NCI-H1694 treated with DMSO at 0.1 percent for 48 hours (cell line): ENCODE measurements at places on chromosomes 6 and 20.

GRCh38 chr6:107634324-107635056, 144.6 kb downstream of the SOBP start:
- DNase-seq: no peak

DNA sequence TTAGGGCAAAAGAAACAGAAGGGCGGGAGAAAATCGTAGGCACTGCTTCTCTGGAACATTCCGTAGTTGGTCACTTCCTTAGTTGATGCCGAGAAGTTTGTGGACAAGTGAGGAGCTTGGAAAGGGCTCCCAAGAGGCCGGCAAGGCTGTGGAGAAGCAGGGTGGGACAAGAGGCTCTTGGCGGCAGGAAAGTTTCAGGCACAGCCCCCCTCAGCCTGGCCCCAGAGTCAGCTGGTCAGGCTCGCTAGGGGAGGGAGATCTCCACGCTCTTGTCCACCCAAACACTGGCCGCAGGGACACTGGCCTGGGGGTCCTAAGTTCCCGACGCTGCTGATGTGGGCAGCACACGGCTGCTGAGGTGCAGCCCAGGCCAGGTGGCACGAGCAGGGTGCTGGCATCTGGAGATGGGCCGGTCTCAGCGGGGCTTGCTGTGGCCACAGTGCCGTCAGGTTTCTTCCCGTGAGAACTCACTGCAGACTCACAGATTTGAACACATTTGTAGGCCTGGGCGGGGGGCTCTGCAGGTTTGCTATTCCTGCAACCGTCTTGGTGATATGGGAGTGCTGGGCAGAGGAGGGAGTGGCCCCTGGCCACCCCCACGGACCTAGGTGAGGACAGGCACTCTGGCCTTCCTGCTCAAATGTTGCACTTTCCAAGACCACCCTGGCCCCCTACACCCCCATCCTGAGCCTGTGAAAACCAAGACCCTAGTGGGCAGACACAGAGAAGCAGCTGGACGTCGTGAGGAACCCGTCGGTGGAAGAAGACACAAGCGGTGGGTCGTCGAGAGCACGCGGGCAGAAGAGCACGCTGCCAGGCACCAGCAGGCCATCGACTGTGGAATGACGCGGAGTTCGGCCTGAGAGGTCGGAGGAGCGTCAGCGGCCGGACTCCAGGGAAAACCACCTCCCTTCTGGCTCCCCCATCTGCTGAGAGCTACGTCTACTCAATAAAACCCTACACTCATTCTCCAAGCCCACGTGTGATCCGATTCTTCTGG, 160.1 kb downstream of the ERMARD start:
- no peak for DNase-seq

GRCh38 chr6:152034631-152035030, 227.1 kb downstream of the ESR1 start:
- DNase-seq: no peak

DNA sequence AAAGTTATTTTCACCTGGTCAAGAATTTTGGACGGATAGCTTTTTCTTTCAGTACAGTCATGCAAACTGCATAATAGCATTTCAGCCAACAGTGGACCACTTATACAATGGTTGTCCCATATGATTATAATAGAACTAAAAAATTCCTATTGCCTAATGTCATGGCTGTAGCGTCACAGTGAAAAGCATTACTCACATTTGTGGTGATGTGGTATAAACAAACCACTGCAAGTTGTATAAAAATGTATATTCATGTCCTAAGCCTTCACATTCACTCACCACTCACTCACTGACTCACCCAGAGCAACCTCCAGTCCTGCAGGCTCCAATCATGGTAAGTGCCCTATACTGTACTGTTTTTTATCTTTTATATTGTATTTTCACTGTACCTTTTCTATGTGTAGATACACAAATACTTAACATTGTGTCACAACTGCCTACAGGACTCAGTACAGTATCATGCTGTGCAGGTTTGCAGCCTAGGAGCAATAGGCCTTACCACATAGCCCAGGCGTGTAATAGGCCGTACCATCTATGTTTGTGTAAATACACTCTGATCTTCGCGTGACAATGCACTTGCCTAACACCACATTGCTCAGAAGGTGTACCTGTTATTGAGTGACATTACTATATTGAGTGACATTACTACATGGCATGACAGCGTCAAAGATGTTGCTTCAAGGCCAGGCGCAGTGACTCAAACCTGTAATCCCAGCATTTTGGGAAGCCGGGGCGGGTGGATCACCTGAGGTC, 17.9 kb downstream of the ABHD12 start:
- DNase-seq: no peak

GRCh38 chr6:155313602-155314091, 637 bp downstream of the TFB1M start:
- no peak for DNase-seq

- DNase-seq: no peak
Observed at GRCh38 chr6:30763618-30764489, 19.5 kb upstream of the IER3 start.

GRCh38 chr6:28634411-28634760, 108.7 kb downstream of the GPX5 start:
- DNase-seq: no peak

- no peak for DNase-seq
Observed at GRCh38 chr20:37298190-37298939, 8.9 kb downstream of the MANBAL start.

GRCh38 chr20:29741594-29741893, 1515.9 kb upstream of the DEFB115 start:
- DNase-seq: no peak

- peak; percentile 43 for DNase-seq
Observed at GRCh38 chr6:118551063-118552053, 3.3 kb downstream of the PLN start.

DNA sequence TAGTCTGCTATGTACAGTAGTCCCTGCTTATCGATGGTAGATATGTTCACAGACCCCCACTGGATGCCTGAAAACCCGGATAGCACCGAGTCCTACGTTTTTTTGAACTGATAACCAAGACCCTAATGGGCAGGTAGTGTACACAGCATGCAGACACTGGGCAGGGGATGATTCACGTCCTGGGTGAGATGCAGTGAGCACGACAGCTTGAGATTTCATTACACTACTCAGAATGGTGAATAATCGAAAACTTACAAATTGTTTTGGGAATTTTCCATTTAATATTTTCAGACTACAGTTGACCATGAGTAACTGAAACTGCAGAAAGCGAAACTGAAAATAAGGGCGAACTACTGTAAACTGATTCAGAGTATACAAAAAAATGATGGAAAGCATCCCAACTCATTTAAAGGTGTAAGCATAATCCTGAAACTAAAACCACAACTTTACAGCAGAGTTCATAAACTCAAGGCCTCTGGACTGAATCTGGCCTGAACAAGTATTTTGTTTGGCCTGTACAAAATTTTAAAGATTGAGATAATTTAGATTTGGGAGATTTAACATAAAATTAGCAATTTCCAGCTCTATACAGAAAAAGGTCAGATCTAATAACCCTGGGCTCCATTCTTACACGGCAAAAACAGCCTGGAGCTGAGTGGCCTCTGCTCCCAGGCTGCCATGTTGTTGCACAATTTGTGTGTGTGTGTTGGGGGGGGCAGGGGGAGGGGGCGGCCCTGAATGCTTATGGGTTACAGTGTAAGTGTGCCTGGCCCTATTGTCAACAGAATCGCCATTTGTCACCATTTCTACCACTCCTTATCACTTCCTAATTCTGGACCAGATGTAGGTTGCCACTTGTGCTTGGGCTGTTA, 34.9 kb downstream of the RNF24 start:
- no peak for DNase-seq

- DNase-seq: no peak
Observed at GRCh38 chr6:39696986-39697788, 28.0 kb downstream of the KIF6 start.

DNA sequence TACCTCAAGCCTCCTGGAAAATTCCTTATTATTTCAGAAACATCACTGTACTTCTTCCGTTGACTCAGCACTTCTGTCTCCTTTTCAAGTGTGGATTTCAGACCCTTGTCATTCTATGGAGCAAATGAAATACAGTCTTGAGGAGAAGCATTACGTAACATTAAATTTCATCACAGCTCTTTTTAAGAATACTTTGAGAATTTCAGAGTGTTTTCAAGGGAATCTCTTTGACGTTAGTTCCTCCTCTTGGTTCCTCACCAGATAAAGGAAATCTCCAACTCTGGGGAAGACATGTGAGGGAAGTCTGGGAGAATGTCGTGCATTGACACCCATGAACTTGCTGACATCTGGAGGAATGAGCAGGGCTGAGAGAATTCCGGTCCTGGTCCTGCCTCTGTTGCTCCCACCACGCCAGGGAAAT, 32.3 kb downstream of the UST start:
- no peak for DNase-seq

DNA sequence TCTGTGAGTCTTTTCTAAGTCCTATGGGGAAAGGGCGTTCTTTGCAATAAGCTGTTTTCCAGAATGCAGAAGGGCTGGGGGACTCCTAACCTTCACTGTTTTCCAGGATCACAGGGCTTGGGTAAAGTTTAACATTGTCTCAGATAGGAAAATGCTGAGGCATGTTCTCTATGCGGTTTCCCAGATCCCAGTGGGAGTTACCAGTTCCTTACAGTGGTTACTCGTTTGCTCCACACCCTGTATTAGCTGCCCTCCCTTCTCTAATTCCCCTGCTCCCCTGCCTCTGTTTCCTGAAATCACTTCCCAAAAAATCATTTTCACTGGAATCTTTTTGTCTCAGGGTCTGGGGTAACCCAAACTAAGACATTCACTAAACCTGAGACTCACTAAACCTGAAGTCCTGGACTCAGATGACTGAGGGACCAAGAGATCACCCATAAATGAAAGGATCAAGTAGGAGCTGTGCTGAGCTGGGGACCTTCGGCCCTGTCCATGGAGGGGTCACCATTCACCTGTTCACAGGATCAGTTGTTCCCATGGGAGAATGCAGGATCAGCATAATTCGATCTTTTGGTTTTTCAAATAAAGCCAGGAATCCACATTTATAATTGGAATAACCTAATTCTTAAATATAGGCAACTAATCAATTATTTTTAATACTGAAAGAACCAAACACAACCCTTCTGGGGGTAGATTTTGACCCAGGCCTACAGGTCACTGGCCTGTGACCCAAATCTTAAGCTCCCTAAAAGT, 76.2 kb downstream of the ISM1 start:
- DNase-seq: no peak

DNA sequence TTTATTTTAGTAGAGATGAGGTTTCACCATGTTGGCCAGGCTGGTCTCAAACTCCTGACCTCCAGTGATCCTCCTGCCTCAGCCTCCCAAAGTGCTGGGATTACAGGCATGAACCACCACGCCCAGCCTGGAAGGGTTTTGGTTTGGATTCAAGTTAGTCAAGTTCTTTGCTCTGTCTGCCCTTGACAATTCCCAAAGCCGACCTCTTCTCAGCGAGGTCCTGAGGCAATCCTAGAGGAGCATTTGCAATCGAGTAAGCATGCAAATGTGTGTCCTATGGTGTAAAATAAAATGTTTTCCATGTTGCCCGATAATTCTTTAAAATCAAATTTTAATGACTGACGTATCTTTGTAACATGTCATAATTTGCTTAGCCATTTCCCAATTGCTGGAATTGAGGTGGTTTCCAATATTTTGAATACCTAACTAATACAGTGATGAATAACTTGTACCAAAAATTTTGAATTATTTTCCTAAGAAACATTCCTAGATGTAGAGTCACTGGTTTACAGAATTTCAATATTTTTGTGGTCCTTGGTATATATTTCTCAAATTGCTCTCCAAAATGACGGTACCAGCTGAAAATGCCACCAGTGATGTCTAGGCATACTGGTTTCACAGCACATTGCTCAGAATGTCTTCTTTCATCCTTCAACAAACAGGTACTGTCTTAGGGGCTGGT, 38.7 kb downstream of the GTF2H5 start:
- DNase-seq: no peak

DNA sequence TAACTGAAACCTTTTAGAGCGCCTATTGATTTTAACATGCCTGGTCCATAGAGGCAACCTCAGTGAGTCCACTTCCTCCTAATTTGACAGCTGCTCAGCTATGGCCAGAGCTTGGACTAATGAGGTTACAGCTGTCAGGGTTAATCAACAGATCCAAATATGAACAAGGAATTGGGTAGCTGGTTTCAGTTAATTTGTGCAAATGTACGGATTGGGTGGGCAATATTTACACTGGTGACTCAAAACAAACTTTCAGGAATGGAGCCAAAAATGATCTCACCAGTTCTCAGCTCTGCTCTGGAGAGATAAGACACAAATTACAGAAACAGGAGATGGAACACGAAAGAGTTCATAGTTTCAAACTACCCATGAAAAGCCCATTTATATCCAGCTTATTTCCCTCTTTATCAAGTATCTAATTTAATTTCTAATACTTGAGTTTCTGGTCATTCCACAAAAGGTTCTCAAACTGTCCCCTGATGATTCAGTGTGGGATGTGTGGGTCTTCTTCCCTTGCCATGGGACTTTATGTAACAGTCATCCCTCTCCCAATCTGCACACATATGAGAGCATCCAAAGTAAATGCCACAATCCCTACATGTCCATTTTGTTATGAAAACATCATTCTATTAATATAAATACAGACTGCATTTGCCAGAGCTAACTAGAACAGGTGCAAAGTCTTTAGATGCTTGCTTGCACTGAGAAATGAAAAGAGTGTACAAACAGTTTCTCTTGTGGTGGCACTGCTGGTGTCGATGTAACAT, 149.9 kb downstream of the RPS12 start:
- no peak for DNase-seq
